GM03348 (cell line): ENCODE measurements at places on chromosomes 1 and 21.

GRCh38 chr1:26828411-26828991, 2.0 kb downstream of the ZDHHC18 start:
- DNase-seq, result no peak

GRCh38 chr1:43586136-43586731, 55.6 kb downstream of the PTPRF start:
- DNase-seq, result no peak

DNA sequence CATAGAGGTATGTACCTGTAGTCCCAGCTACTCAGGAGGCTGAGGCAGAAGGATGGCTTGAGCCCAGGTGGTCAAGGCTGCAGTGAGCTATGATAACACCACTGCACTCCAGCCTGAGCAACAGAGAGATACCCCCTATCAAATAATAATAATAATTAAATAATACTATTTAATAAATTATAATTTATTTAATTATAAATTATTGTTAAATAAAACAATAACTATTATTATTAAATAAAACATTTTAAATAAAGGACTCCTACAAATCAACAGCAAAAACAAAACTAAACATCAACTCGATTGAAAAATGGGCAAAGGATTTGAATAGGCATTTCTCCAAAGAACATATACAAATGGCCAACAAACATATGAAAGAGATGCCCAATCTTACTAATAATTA, 65.8 kb upstream of the TBX15 start:
- DNase-seq, result no peak

GRCh38 chr1:1326075-1326605, 1.5 kb downstream of the CPTP start:
- DNase-seq, result no peak

DNA sequence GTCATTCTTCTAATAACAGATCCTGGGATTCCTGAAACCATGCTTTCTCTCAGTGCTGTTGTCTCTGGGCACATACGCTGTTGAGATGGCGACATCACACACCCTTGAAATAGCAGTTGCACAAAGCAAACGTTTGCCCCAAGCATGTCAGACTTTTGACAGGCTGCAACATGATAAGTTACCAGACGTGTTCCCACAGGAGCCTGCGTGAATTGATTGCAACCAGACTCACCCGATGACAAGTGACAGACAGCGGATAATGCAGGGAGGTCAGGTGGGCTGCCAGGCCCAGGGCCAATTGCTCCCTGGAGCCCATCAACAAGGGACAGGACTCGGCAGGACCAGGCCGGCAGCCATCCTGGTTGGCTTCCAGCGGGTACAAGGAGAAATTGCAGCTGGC, 310.9 kb downstream of the SIPA1L2 start:
- no peak for DNase-seq

GRCh38 chr1:37487619-37487984, 13.2 kb downstream of the ZC3H12A start:
- no peak for DNase-seq

DNA sequence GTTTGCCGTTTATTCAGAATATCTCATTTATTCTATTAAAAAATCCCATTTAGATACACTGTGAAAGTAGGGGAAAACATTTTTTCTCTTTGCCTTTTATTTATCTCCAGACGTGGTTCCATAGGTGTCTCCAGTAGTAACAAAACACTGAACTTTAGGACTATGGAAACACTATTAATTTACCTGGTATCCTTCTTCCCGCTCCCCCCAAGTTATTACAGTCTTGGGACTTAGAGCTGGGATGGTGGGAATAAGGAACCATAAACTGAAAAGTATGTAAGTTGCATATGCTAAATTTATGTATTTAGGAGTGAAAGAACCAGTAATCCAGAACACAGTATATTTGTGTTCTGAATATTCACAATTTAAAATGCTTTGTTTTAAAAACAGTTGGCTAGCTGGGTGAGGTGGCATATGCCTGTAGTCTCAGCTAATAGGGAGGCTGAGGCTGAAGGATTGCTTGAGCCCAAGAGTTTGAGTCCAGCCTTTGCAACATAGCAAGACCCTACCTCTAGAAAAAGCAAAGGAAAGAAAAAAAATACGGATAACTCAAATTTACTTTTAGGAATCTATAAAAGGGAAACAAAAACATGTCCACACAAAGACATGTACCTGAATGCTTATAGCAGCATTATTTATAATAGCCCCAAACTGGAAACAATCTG, 3.1 kb downstream of the DNAJB4 start:
- no peak for DNase-seq

- DNase-seq, result peak; percentile 82
Measured at GRCh38 chr1:67060811-67061218, 6.9 kb upstream of the SLC35D1 start.
